KBM-7 (cell line): ENCODE measurements at places on chromosomes 12 and 14.
A peak's percentile ranks its signal among the peaks of the same experiment; 100 is the strongest.

GRCh38 chr14:54893151-54893760 lies 9.4 kb downstream of the GCH1 start:
- DNase-seq, result peak; percentile 48

GRCh38 chr14:93105362-93105761 lies 10.4 kb downstream of the ITPK1 start:
- peak; percentile 75 for DNase-seq

DNA sequence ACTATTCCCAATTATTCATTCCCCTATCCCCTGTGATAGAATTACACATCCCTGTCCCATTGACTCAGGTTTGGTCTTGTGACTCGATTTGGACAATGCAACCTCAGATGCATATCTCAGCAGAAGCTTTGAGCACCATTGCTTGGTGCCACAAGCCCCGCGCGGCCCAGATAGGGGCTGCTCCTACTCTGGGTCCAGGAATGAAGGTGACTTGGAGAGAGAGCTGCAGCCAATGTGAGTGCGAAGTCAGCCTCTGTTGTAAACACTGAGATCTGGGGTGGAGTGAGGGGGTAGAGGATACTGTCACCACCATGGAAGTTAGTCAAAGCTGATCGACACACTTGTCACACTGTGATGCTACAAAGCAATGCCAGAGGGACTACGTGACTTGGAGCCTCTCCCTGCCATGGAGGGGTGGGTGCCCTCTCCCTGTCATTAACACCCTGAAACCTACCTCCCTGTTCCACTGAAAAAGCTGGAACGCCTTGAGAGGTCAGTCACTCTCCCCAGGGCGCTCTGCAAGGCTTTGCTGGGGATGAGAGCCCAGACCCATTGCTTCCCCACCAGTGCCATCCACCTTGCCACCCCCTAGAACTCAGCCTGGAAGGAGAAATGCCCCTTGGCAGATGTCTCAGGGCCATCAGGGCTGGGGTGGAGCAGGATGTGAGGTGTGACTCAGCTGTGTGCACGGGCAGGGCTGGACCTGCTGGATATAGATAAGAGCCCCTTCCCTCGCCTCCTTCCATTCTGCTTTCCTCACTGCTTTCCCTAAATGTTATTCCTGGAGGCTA lies 6.6 kb upstream of the PLEK2 start:
- DNase-seq, result no peak

DNA sequence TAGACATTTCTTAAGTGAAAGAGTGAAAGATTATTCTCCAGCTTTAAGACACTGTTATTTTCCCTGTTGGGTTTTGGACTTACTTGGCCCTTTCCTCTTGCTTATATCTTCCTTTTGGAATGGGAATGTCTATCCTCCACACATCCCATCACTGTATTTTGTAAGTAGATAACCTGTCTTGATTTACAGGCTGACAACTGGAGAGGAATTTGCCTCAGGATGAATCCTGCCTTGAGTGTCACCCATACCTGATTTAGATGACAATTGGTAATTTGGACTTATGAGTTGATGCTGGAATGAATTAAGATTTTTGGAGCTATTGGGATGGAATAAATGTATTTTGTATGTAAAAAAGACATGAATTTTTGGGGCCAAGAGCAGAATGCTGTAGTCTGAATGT lies 74.2 kb upstream of the KICS2 start:
- DNase-seq, result no peak

DNA sequence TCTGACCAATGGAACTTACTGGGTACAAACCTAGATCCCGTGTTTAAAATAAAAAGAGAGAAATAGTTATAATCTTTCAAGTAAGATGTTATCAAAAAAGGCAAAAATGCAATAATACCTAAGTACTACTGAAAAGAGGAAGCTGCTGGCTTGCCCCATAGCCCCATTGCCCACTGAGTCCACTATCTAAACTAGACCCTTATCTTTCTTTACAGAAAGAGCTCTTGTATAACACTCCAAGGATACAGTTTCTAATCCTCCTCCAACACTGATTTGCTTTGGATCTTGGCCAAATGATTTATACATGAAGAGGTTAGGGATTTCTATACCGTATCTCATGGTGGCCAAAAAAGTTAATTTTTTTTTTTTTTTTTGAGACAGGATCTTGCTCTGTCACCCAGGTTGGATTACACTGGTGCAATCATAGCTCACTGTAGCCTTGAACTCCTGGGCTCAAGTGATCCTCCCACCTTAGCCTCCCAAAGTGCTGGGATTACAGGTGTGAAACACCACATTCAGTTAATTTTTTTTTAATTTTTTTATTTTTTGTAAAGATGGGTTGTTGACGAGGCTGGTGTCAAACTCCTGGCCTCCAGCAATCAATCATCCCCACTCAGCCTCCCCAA lies 2.6 kb downstream of the GXYLT1 start:
- DNase-seq, result peak; percentile 31
